Stimulated activated memory B cell treated with anti-CD40 and anti-IgM and Interleukin-4, amounts not matched to agents 10 μg/mL and 1 μg/mL and 100 μg/mL, for 72 hours (primary cell): ENCODE measurements at places on chromosomes 2 and 18.

GRCh38 chr18:816088-816653 is 4.1 kb upstream of the YES1 start:
- no peak for ATAC-seq

- ATAC-seq, result no peak
These were observed 11.1 kb downstream of the SPOPL start for GRCh38 chr2:138512672-138513071.

- ATAC-seq, result no peak
These were observed 1211.4 kb upstream of the FAM98A start for GRCh38 chr2:34810456-34810855.

DNA sequence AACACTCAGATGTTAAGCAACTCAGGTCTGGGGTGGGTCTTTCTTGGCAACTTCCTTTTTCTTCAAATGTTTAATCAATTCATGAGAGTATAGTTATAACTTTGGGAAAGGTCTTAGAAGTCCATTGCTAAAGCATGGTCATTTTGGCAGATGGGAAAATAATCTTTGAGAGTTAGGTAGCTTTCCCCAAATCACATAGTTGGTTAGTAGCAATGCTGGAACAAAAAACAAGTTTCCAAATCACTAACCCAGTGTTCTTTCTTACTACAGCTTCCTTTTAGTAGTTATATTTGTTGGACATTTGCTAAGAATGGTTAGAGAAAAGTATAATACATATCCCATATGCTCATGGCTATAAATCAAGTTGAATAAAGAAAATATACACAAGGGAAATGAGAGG is 185.2 kb upstream of the SLC14A2 start:
- no peak for ATAC-seq

DNA sequence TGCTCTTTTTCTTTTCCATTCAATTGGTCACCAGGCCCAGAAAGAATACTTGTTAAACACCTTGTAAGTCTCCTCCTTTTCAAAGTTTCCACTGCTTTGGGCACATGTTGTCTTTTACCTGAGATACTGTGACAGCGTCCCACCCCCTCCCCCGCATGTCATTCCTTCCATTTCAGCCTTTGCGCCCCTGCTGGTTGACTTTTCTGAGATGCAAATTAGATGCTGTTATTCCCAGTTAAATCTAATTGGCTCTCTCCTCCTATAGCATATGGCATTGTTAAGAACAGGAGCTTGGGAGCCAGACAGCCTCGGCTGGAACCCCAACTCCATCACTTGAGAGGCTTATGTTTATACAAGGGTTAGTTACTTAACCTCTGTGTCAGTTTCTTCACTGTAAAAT is 80.3 kb upstream of the GAREM1 start:
- ATAC-seq, result no peak

- ATAC-seq, result peak; percentile 92
These were observed 151.8 kb upstream of the UNC80 start for GRCh38 chr2:209619782-209620181.

DNA sequence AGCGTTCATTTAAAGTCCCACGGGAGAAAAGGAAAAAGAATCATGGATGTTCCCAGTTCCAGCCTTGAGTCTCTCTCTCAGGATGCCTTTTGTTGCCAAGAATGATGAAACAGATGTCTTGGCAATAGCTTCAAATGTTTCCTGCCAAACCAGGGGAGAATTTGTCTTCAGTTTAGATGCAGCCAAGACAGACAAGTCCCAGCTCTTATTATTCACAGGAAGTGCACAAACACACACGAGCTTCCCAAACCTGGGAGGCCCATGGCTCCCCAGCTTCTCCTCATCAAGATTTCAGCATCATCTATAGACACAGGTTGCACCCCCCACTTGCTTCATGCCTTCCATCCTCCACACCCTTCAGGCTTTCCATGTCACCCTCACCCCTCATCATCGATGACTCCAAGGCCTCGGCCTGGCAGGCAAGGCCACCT is 45.9 kb downstream of the HS1BP3 start:
- no peak for ATAC-seq

GRCh38 chr2:165432234-165432966 is 37.1 kb upstream of the CSRNP3 start:
- ATAC-seq, result no peak

DNA sequence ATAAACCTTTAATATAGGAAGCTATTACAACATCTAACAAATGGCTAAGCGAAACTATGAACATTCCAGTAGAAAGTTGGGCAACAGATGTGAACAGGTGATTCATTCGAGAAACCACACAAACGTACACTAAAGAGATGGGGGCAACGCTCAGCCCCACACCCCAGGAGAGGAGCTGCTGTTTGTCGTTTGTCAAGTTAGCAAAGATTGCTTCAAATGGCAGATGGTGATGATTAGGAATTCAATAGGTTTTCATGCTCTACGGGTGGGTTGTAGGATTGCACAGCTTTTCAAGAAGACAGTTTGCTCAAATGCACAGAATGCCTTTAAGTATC is 154.7 kb upstream of the HDAC4 start:
- ATAC-seq, result no peak

DNA sequence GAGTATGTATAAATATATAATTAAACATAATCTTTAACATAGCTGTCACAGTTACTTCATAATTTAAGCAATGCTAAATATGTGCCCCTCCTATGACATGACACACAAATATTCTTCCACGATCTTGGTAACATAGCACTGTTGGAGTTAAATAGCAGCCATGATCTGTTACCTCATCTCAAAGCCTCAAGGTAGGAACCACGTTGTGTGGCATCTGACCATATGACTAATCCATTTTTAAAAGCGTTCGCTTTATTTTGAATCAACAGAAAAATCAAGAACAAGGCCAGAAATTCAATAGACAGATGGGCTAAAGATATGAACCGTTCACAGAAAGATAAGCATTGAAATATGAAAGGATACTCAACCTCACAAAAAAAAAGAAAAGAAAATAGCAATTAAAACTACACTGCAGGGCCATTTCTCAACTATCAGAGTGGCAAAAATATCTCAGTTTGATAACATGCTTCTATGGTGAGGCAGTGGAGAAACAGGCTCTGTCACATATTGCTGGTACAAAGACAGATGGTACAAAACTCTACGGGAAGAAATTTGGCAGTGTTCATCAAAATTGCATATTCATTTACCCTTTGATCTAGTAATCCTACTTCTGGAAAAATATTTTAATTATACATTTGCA is 105.9 kb downstream of the TMX3 start:
- no peak for ATAC-seq

GRCh38 chr2:86562485-86562921 is 740 bp downstream of the CHMP3 start:
- no peak for ATAC-seq

DNA sequence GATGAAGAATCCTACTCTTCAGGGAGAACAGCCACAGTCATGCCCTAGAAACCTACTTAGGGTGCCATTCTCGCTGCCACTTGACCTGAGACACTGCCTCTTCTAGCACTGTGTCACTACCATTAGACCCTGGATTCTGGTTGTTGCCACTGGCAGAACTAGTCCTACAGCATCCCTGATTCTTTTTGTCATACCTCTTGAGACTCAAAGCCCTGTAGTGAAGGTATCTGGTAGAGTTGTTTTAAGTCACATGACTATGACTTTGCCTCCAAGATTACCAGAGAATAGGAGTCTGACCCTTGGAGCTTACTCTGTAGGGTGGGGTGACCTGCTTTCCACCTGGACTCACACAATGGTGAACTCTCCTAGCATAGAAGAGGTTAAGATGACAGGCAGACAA is 296.7 kb downstream of the TNS1 start:
- no peak for ATAC-seq

- ATAC-seq, result no peak
These were observed 205.4 kb upstream of the CDH2 start for GRCh38 chr18:28382215-28382879.
